ENCODE measurements at places on chromosomes 4 and X.
A peak's percentile ranks its signal among the peaks of the same experiment; 100 is the strongest.

- no peak for DNase-seq
These were observed 16.0 kb upstream of the RAP1GDS1 start for GRCh38 chr4:98245226-98245625.

GRCh38 chr4:163505374-163505773, 10.9 kb downstream of the TMA16 start:
- no peak for DNase-seq

GRCh38 chr4:174056959-174057358, 226.5 kb downstream of the FBXO8 start:
- no peak for DNase-seq

GRCh38 chrX:102155806-102156179, at the start of gene BEX5:
BEX5 (minus strand) TSS chrX:102155977; CDS start chrX:102154265, 1,712 bp downstream.
- DNase-seq, result peak; percentile 15

DNA sequence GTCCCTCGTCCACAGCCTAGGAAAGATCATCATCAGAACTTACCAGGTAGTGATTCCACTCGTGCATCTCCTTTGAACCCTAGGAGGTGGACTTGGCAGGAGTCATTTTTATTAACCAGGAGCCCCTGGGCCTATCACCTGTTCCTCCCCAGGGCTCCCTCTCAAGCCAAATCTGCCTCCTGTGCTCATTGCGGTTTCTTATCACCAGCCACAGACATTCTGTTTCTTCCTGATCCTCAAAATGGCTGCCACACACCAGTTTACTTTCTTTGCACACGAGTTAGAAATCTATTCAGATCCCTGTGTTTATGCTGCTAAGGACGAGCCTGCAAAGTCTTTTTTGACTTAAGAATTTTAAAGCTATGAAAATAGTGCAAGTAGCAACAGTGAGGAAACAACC, 354.5 kb upstream of the BOD1L1 start:
- no peak for DNase-seq

DNA sequence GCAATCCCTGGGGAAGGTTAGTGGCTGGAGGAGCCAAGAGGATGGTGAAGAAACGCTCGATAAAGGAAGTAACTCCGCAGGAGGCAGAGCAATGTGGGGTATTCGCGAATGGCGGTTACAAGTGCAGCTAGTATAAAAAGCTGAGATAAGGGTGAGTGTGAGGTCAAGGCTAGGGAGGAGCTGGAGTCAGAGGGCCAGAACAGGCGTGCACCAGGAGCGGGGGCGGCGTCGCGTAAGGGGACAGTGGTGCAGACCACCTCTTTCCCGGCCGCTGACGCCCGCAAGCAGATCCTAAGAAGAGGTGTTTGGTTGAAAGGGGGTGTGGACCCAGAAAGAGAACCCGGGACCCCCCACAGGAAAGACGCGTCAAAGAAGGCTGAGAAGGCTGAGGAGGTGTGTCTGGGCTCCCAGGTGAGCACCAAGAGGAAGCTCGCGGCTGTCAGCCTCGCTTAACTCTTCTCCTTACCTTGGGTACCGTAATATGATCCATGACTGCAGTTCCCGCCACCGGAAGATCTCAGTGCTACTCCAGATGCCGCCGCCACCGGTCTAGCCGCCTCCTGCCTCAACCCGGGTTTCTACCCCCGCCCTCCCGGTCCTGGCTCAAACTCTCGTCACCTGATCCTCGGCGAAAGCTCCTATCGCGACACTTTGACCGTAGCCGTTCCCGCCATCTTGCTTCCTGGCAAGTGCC, at the start of gene MTMR8:
Gene MTMR8 (minus strand): TSS at position 579 of the 694 bp plus-strand sequence. CDS start 89 bp downstream, at position 490.
- DNase-seq, result peak; percentile 2

GRCh38 chrX:14775416-14775815, 97.5 kb downstream of the FANCB start:
- no peak for DNase-seq

GRCh38 chrX:17039826-17040225, 93.4 kb downstream of the REPS2 start:
- no peak for DNase-seq

- no peak for DNase-seq
These were observed 349.0 kb upstream of the GATB start for GRCh38 chr4:152109531-152110509.

GRCh38 chr4:106208481-106209460, 107.2 kb downstream of the TBCK start:
- DNase-seq, result no peak

DNA sequence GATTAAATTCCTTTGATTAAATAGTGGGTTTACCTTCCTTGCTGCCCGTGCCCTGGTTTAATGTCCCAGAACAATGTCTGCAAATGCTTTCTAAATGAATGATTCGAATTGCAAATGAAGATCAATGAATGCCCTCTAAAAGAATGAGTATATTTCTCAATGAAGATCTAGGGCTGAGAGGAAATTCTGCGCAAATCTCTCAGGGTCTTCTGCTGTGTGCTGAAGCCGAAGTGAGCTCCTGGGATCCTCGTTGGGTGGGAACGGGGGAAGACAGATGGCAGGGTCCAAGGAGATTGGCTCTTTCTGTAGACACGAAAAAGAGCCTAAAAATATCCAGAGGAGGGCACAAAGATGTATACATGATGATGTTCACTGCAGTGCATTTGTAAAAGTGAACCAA, 224.8 kb downstream of the STIM2 start:
- DNase-seq, result no peak

DNA sequence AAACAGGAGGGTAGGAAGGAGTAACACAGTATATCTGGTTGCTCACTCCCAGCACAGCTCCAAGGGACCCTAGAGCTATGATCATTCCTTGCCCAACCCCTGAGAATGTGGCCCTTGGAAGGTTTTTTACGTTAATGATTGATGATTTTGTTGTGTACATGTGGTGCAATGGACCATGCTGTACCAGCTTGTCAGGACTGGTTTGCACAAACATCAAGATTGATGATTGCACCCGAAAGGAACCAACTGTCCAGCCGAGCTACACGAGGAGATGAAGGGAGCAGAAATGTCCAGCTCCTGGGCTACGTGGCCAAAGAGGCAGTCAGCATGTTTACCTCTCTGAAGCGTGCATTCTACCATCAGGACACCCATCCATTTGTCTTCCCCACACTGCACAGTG, 83.2 kb upstream of the USP9X start:
- DNase-seq, result no peak

DNA sequence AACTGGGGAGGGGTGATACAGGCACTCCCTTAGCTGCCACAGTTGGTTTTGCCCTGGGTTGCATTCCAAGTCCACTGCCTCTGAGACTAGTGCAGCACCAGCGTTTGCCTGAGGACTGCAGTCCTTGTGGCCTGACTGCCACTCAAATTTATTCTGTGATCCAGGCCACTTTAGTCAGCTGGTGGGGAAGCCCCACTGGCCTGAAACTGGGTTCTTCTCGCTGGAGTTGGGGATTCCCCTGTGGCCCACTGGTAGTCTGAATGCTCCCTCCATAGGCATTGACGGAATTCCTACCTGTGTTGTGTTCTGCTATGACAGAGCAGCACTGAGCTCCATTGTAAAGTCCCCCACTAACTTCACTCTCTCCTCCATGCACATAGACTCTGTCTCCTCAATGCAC, 63.8 kb downstream of the PTPN13 start:
- no peak for DNase-seq

DNA sequence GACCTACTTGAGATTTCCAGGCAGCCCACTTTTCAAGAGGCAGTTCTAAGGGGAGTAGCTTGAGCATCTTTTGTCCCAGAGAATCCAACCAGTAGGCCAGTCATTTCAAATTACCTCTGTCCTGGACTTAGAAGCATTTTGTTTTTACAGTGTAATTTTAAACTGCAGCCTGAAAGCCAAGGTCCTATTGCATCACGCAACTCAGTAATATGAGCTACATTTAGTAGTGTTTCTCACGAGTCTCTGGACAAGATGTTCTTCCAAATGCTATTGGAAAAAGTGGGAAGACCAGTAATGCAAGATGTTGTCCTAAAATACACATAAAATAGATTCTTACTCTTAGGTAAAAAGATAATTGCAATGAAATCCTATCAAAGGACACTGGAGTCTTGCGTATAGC, 182.5 kb upstream of the ARX start:
- no peak for DNase-seq

DNA sequence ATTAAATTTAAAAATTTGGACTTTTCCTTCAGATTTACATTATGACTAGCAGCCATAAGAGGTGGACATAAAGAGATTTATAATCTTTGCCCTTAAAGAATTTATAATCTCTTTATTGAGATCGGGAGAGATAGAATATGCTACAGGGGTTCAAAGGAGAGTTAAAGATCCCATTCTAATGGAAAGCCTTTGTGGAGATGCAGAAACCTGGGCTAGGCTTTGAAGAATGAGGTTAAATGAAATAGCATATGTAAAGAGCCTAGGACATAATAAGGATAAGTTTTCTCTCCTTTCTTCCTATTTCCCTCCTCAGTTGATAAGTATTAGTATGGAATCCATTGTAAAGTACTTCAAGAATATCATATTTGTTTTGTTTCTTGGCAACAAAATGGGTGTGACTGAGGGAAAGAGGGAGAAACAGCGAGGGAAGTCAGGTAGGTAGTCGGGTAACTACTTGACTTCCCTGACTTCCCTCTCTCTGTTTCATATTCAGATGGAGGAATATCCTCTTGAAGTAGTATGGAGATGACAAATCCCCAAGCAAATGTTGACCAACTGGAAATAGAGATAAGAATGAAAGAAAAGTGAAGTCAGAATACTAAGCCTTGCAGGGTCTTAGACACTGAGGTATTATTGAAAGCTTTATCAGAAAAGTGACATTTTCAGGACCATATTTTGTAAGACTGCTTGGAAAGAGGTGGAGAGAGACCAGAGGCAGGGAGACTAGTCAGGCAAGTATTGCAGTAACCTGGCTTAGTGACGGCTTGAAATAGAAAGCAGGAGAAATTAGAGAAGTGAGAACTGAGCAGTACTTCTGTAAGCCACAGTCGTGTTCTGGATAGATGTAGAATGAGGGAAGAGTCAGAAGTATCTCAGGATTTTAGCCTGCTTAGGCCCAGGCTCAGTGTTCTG, 82.9 kb downstream of the PDLIM5 start:
- no peak for DNase-seq
